Right lobe of liver (tissue), 6 donors: ENCODE measurements at places on chromosomes 3 and 15.

GRCh38 chr3:51662456-51662855 lies 8.6 kb upstream of the TEX264 start:
- no peak for DNase-seq

DNA sequence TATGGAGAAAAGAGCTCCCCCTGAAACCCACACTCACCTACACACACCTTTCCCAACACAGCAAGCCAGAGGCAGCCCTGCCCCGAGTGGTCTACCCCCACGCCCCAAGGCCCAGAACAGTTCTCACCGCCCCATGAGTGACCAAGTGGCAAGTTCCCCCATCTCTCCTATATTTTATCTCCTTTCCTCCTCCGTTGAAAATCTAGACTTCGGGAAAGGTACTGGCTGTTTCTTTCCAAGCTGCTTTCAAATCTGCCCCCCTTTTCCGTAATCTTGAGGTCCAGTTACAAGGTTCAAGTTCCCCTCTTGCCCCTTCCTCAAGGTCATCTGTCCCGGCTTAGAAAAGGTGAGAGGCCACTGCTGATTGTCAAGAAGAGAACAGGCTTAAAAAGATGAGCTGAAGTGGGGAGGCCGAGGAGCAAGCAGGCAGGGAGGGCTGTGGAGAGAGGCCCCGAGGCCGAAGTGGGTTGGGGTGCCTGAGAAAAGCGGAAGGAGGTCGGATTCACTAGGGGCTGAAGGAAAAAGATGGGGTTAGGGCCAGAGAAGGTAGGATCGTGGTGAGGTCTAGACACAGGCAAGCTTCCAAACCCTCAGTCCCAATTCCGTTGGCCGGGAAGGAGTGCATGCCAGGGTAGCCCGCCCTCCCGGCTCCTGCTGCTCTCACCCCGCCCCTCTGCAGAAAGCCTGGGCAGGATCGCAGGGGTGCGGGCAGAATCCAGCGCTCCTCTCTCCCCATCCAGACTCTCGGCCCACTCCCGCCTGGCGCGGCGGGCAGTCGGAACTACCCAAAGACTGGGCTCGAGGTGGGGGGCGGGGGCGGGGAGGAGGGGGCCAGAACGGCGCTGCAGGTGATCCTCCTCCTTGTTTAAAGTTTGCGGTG lies 1.7 kb downstream of the SEMA5B start:
- DNase-seq = no peak

GRCh38 chr3:132416161-132416560 lies 1.1 kb upstream of the DNAJC13 start:
- no peak for DNase-seq

DNA sequence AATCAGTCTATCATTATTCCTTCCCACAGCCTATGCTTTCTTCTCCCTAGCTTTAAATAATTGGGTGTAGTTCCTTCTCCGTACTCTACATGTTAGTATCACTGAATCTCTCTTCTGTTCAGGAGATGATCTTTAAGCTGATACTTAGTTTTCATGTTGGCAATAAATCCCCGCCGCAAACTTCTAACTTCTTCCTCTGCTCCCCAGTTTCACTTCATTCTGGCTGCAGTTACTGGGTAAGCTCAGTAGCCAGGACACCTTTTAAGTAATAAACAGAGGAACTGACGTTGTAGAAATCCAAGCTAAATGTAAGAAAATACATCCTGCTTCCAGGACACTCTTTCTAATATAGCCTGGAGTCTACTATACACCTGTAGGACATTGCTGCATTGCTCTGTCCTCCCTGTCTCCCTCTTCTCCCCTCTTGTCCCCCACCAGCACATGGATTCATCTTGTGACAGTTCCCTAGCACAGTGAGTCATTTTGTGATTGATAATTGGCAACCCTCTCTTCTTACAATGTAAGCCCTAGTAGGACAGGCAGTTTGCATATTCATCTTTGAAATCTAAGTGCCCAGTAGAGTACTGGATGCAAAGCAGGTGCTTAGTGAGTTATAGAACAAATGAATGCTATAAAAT lies 598.2 kb downstream of the UNC13C start:
- no peak for DNase-seq

GRCh38 chr3:61979638-61980037 lies 393.7 kb downstream of the FEZF2 start:
- DNase-seq = no peak

- DNase-seq = peak; percentile 55
These were observed 402.2 kb downstream of the NR2F2 start for GRCh38 chr15:96732704-96733103.

DNA sequence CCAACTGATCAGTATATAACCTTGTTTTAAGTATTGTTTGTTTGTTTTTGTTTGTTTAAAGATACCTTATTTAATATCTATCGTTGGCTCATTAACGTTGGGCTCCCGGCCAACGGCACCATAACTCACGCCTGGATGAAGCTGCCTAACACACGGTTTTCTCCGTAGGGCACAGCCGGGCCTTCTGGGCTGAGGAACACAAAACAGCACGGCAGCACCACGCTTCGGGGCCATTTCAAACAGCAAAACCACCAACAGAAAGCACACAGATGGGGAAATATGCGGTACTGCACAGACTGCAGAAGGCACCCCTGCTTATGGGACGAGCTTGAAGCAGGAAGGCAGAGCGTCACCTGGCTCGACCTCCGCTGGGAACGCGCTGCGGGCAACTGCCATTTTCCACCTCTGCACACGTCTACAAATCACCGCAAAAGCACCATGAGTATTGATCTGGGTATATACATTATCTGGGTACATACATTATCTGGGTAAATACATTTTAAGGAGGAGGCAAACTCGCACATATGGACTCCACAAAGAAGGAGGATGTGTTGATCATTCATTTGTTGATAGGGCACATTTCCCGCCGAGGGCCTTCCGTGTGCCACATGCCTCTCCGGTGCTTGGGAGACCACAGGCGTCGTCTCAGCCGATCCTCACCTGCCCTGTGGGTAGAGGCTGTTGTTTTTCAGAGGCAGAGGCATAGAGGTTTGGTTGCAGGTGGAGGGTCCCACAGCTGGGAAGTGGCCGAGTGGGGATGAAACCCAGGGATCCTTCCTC lies 123.7 kb upstream of the ATP2B2 start:
- DNase-seq = no peak

GRCh38 chr15:74312445-74313007 lies 54.9 kb downstream of the CYP11A1 start:
- DNase-seq = no peak

DNA sequence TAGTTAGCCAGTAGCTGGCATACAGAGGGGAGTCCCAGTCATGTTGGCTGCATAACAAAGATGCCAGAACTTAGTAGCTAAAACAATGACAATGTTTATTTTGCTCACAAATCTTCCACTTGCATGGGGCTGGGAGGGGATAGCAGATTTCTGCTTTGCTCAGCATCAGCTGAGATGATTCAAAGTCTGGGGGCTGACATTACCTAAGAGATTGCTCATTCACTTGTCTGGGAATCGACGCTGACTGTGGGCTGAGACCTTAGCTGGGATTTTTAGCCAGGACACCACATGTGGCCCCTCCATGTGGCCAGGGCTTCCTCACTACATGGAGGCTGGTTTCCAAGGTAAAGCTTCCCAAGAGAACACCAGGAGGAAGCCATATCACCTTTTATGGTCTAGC lies 12.7 kb upstream of the CFAP100 start:
- no peak for DNase-seq

DNA sequence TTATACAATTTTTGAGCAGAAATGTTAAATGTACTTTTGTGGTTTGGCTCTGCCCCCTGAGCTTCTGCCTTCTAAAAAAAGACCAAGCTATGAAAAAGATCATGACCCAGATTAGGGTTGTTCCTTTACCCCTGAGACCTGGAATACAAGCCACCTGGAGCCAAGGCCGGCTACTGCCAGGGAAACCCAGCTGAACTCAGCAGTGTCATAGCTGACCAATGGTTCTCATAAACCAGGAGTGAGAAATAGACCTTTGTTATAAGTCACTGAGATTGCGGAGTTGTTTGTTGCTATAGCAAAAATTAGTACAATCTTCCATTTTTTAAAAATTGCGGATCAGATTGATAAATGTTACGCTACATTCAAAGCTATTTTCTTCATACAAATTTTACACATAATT lies 1261.7 kb downstream of the ROBO1 start:
- DNase-seq = no peak

DNA sequence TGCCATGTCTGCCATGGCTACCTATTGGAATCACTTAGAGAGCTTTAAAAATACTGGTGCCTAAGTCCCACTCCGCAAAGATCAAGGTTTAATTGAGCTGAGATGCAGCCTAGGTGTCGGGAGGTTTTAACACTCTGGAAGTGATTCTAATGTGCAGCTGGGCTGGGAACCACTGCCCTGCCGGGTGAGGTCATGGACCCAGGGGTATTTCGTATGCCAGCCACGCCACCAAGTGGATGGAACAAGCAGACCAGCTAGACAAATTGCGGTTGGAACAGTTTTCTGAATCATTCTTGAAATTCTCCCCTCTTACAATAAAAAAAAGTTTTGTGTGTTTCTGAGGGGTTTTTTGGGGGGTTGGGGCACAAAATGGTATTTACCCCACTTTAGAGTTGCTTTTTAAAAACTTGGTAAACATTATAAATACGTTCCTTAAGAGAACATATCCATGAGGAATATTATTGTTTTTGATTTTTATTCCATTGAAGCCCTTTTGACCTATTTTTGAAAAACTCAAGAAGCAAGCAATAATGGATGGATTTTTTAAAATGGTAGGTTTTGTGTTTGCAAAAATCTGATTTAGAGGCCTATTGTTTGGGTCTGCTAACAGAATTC lies 66.2 kb upstream of the CSTA start:
- peak; percentile 79 for DNase-seq

DNA sequence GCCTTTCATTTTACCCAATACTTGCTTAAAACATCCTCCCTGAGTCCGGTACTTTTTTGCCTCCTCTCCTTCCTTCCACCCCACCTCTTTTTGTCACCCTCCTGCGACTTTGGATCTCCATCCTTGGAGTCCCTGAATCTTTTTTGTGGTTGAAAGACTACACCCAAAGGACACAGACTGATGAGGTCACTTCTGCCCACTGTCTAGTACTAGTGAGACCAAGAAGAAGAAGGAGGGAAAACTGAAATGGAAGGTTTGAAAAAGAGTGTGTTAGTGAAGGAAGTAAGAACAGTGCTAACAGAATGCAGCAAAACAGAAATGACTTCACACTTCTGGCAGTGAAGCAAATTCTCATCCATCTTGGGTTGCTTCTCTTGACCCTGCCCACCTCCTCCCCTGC lies 6.6 kb downstream of the B3GNT5 start:
- DNase-seq = no peak

- DNase-seq = no peak
These were observed 546.0 kb upstream of the CFAP20DC start for GRCh38 chr3:59595830-59596229.

- DNase-seq = no peak
These were observed 26.4 kb upstream of the KBTBD12 start for GRCh38 chr3:127888564-127889107.

DNA sequence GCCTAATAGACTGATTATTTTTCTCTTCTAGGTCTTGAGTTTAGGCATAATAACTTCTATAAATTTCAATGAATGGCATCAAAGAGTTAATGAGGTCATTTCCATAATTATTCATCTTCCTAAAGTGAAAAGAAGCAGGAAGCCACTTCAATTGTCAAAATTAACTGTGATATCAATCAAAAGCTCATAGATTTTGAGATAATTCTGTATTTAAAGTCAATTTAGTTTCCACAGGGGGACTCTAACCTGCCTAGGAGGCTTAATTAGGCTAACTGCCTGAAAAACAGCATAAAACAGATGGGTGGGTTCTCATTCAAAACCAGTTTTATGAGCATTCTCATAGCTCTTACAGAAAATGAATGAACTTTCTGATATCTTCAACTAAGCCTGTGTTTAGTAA lies 177.8 kb downstream of the OTOL1 start:
- no peak for DNase-seq

DNA sequence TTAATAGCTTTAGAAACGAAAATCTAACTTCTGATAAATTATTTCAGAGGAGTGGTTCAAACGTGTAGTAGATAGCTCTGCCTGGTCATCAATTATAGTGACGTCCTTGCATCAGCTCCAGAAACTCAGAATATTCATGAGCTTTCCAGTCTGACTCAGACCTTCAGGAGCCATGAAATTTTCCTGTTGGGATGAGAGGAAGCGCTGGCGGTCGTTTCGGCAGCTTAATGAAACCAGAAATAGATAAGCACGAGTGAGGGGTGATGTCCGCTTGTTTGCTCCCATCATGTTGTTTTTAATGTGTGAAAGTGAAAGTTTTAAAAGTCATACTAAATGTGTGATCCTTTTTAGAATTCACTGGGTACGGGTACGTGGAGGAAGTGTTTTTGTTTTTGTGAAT lies 141.1 kb downstream of the PGPEP1L start:
- DNase-seq = no peak

GRCh38 chr3:197234947-197235914 lies 63.2 kb downstream of the DLG1 start:
- DNase-seq = no peak

GRCh38 chr3:148723631-148724030 lies 25.9 kb downstream of the AGTR1 start:
- DNase-seq = no peak

DNA sequence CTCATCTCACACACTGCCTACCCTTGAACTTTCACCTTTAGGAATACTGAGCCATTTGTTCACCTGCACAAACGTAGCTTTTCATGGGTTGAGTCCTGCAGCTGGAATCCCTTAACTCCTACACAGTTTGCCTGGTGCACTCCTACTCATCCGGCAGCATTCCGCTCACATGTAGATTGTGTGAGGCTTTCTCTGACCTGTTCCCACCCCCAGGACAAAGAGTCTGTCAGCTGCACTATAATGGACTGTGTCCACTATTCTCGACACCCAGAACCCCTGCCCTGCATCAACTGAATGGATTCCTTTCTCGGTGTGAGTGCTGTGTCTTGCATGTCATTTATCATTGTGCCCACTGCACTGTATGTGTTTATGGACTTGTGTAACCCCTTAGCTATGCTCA lies 54.9 kb downstream of the EPHB3 start:
- no peak for DNase-seq

GRCh38 chr15:80773122-80773551 lies 6.0 kb upstream of the CEMIP start:
- no peak for DNase-seq

- no peak for DNase-seq
These were observed 80.0 kb downstream of the FNDC3B start for GRCh38 chr3:172119266-172119969.

- DNase-seq = no peak
These were observed 126.9 kb upstream of the STRIT1 start for GRCh38 chr3:155420406-155420805.

DNA sequence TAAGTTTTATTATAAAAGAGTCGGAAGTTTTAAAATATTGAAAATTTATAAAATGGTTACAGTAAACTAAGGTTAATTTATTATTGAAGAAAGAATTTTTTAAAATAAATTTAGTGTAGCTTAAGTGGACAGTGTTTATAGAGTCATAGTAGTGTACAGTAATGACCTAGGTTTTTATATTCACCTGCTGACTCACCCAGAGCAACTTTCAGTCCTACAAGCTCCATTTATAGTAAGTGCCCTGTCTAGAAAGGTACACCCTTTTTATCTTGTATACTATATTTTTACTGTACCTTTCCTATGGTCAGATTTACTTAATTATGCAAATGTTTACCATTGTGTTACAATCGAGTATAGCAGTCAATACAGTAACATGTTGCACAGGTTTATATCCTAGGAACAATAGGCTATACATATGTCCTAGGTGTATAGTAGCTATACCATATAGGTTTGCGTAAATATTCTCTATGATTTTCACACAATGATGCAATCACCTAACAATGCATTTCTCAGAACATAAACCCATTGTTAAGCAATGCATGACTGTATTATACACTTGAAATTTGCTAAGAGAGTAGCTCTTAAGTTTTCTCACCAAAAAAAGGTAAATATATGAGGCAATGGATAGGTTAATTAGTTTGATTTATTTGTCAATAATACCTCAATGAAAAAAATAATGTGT lies 106.9 kb upstream of the CD96 start:
- DNase-seq = no peak
